Endodermal cell (in vitro differentiated cells): ENCODE measurements at places on chromosomes 5 and 9. TPM values are rescaled to one million over a fixed set of nuclear protein-coding genes. Genes with fewer than 3 reads are reported as not detected.

Gene PTGDS
- 13.8 and 15.1 TPM in 2 replicates for total RNA-seq

Gene RGS14
- total RNA-seq, result 14.2 TPM in 2 replicates

Gene KCNV2
- 2.0 TPM in 2 replicates for total RNA-seq

Gene RNF180
- total RNA-seq, result 7.3 to 8.9 TPM (median 8.0 TPM) in 3 replicates

Gene PHF24
- 2.7 to 9.0 TPM (median 5.6 TPM) in 3 replicates for total RNA-seq

- H3K27ac ChIP-seq, result no peak overlapping the region
- DNase-seq, result no peak
- no peaks in the 10 kb centered on the region for H3K36me3 ChIP-seq
- no peak overlapping the region for H3K4me3 ChIP-seq
These were observed 37.5 kb upstream of the PPP1R26 start for GRCh38 chr9:135442075-135442474.

DNA sequence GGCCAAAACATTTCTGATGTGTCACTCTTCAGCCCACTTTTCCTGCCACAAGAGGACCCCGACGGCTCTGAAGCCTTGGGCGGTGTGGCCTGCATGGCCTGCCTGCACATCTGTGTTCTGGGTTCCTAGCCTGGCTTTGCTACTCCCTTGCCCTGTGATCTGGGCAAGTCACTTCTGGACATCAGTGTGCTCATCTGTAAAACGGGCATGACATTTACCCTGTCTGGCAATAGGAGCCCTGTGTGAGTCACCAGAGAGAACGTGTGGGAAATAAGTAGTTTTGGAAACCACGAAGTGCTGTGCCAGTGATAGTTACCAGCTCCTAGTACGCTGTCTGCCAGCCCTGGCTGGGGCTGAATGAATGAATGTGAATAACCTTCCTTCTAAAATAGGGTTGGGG is 90.8 kb downstream of the MACROH2A1 start:
- H3K27me3 ChIP-seq, result no peaks in the 10 kb centered on the region
- H3K4me1 ChIP-seq, result peaks cover 31% of the 10 kb centered on the region
- peak; percentile 35 for DNase-seq
- H3K4me3 ChIP-seq, result no peak overlapping the region

DNA sequence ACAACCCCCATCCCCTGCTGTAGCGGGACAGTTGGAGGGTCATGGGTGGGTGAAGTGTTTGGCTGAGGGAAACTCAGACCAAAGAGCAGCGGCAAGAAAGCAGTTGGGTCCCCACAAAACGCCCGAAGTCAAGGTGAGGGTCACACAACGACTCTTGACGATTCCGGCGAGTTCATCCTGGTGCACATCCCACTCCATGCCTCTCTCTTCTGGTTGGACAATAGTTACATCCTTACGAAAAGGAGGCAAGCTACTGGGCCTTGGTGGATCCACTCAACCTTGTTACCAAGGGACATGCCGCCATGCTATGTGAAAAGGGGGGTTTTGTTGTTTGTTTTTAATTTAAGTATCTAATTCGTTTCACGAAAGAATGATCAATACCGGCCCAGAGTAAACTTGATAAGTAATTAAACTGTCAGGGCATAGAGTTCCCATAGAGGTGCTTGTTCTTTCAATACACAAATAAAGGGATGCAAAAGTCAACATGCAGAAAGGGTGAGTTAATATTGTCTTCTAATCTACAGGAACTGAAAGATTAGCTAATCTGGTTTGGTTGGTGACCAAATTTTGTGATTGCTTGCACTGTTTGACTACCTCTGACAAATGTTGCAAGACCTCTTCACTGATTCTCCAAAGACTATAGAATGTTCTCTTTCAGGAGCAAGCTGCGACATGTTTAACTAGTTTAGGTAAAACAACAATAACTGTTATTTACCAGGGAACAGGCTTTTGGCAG is 732 bp upstream of the SMIM15 start:
- H3K36me3 ChIP-seq, result peaks cover 27% of the 10 kb centered on the region
- no peak for DNase-seq
- no peaks in the 10 kb centered on the region for H3K4me1 ChIP-seq
- H3K4me3 ChIP-seq, result peak overlapping the region; percentile 100
- H3K27me3 ChIP-seq, result no peaks in the 10 kb centered on the region

GRCh38 chr9:124330011-124330697 is 72.4 kb downstream of the NEK6 start:
- H3K4me1 ChIP-seq, result no peaks in the 10 kb centered on the region
- peak overlapping the region; percentile 24 for H3K27ac ChIP-seq
- no peaks in the 10 kb centered on the region for H3K27me3 ChIP-seq
- no peak for DNase-seq
- no peak overlapping the region for H3K4me3 ChIP-seq

DNA sequence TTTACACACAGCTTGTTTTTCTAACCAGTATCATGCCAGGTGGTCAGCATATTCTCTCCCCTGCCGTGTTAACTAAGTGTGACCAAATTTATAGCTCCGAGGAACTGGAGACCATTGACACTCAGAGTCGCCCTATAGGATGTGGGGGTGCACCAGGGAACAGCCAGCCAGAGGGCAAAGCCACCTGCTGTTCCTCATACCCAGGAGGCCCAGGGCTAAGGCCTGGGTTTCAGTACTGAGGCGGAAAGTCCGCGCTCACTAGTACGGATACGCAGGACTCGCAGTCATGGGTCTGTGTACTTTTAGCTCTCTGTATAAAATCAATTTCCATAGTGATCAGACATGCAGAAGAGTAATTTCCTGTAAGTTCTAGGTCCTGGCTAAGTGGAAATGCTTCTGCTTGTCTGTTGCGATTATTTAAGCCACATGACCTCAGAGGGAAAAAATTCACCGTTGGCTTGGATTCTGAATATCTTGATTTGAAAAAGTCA is 247.0 kb downstream of the AOPEP start:
- H3K4me1 ChIP-seq, result peaks cover 8% of the 10 kb centered on the region
- no peaks in the 10 kb centered on the region for H3K27me3 ChIP-seq

GRCh38 chr9:114861922-114862605 is 56.2 kb upstream of the TNFSF15 start:
- no peak for DNase-seq
- H3K27ac ChIP-seq, result no peak overlapping the region
- no peaks in the 10 kb centered on the region for H3K27me3 ChIP-seq
- H3K36me3 ChIP-seq, result no peaks in the 10 kb centered on the region
- H3K4me1 ChIP-seq, result no peaks in the 10 kb centered on the region

DNA sequence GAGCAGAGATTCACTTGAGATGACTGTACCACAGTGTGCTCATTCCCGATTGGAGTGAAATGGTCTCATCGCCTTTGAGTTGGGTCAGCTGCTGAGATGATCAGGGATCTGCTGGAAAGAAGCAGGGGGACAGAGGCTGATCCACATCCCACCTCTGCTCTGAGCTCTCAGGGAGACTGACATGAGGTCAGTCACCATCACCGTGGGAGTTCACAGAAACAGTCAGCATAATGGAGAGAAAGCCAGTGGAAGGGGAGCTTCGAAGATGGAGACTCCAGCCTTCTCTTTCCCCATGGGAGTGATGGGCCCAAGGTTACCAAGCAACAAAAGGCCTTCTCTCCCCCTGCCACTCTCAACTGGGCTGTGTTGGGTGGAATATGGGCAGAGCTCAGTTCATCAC is 276.4 kb downstream of the CDK5RAP2 start:
- H3K4me1 ChIP-seq, result no peaks in the 10 kb centered on the region
- no peak overlapping the region for H3K27ac ChIP-seq
- DNase-seq, result no peak
- no peaks in the 10 kb centered on the region for H3K36me3 ChIP-seq

- peaks cover 5% of the 10 kb centered on the region for H3K4me1 ChIP-seq
- DNase-seq, result no peak
- no peaks in the 10 kb centered on the region for H3K36me3 ChIP-seq
These were observed 13.5 kb upstream of the NRARP start for GRCh38 chr9:137315581-137316011.

DNA sequence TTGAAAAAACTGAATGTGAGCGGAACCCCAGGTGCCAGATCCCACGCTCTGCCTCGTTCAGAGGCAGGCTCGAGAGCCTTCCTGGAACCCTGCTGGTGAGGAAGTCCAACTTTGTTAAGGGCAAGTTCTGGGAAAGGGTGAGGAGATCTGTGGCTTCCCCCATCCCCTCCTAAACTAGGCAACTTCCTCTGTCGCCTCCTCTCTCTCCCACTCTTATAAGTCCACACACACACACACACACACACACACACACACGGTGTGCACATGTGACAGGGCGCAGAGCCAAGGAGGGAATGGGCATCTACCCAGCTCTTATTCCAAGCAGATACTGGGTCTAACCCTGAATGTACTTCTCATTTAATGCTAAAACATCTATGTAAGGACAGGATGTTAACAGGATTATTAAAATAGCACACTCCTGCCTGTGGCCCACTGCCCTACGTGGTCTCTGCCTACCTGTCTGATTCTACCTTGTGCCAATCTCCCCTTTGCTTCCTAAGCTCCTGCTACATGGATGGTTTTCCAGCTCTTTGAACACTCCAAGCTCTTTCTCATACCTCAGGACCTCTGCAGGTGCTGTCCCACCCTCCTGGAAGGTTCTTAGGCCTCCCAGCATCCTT is 72.4 kb upstream of the FBXW11 start:
- no peaks in the 10 kb centered on the region for H3K36me3 ChIP-seq
- H3K4me1 ChIP-seq, result no peaks in the 10 kb centered on the region
- DNase-seq, result peak; percentile 28
- no peak overlapping the region for H3K27ac ChIP-seq

- no peaks in the 10 kb centered on the region for H3K4me1 ChIP-seq
- no peak overlapping the region for H3K27ac ChIP-seq
- DNase-seq, result peak; percentile 36
- no peaks in the 10 kb centered on the region for H3K36me3 ChIP-seq
These were observed 19.8 kb upstream of the NRARP start for GRCh38 chr9:137321726-137322361.

DNA sequence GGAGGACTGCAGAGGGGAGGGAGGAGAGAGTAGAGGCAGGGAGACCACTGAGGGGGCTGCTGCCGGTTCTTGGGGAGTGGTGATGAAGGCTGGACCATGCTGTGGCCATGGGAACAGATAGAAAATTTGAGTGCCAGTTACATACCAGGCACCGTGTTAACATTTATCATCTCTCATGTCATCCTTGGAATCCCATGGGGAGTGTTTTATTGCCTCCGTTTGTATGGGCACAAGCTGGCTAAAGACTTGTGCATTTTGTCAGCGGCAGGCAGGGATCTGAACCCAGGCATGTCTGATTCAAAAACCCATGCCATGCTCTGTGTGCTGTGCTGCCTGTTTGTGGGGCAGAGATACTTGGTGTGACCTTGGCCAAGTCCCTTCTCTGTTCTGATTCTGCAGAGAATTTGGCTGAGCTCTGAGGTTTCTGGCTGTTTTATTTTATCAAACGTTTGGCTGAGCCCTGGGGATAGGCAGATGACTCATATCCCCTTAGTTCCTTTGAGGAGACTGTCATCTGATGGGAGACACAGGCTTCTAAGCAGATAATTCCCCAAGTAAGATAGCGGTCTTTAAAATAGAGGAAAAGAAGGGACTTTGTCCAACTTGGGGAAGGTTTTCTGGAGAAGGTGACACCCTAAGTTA is 22.2 kb downstream of the COL27A1 start:
- H3K27ac ChIP-seq, result no peak overlapping the region
- no peaks in the 10 kb centered on the region for H3K27me3 ChIP-seq
- H3K4me1 ChIP-seq, result peaks cover 14% of the 10 kb centered on the region

DNA sequence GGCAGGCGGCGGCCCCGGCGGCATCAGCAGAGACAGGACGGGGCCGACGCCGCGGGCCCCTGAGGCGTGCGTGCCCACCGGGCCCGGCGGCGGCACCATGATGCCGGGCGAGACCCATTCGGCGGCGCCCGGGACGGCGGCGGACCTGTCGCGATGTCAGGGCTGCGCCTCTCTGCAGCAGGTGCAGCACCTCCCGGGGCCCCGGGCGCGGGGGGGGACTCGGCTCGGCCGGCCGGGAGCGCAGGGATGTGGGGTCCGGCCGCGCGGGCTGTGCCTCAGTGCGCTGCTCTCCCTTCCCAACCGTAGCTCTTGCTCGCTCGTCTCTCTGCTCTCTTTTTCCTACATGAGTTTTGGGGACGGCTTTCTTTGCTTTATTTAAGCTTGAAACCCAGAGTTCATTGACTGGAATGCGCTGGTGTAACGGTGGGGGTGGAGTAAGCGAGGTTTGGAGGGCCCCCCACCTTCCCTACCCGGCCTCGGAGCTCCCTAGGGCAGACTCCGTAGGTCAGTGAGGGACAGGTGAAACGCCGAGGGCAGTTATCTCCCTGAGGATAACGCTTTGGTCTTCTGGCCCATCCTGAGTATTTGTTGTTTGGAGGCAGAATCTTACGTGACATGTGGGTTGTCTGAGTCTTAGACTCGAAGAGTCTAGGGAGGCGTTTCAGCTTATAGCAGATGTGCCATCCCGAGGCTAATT is 490 bp downstream of the ICE1 start:
- H3K4me1 ChIP-seq, result peaks cover 9% of the 10 kb centered on the region
- DNase-seq, result no peak
- no peaks in the 10 kb centered on the region for H3K27me3 ChIP-seq

- DNase-seq, result no peak
- no peak overlapping the region for H3K27ac ChIP-seq
- H3K4me3 ChIP-seq, result no peak overlapping the region
- no peaks in the 10 kb centered on the region for H3K4me1 ChIP-seq
- H3K27me3 ChIP-seq, result no peaks in the 10 kb centered on the region
These were observed 79.4 kb upstream of the DIRAS2 start for GRCh38 chr9:90722071-90722470.

DNA sequence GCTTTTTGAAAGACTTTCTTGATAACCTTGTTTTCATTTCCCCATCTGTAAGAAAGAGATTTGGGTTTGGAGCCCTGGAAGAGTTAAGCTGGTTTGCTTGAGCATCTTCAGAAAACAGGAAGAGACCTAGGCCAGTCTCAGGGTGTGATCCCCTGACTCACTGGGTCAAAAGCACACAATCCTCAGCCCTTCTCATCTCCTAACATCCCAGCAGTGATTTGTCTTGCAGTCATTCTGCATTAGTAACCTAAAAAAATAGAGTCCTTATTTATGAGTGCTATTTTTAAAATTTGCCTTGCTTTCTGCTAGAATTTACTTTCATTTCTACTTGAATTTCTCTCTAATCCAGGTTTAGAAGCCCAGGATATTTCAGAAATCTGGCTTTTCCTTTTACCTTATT is 16.4 kb upstream of the ARSB start:
- no peak for DNase-seq
- H3K27ac ChIP-seq, result no peak overlapping the region
- H3K27me3 ChIP-seq, result no peaks in the 10 kb centered on the region

DNA sequence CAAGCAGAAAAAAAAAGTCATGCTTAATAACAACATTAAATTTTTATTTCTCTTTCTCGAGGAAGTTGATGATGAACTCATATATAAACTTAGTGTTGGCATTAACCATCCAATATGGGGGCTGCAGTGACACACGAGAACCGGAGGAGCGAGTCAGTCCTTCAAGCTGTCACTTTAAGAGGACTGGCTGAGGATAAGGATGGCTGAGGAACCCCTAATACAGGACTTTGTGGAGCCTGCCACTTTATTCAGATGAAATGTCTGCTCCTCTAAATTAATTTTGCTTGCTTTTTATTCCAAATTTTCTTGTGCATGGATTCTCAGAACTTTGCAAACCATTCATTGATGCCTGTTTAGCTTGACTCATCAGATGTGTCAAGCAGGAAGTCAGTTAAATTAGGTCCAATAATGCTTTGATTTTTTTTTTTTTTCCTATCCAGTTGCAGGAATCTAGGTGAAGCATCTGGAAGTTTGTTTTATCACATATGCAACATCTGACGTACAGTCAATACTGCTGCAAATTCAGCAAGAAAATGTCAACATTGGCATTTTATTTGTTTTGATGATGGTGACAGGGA is 144.2 kb upstream of the COL5A1 start:
- H3K27ac ChIP-seq, result no peak overlapping the region
- peaks cover 25% of the 10 kb centered on the region for H3K27me3 ChIP-seq
- H3K4me1 ChIP-seq, result no peaks in the 10 kb centered on the region

GRCh38 chr9:108133101-108133500 is 643.5 kb upstream of the KLF4 start:
- no peaks in the 10 kb centered on the region for H3K4me1 ChIP-seq
- H3K36me3 ChIP-seq, result no peaks in the 10 kb centered on the region
- no peaks in the 10 kb centered on the region for H3K27me3 ChIP-seq
- DNase-seq, result no peak
